ENCODE measurements at places on chromosomes 3 and 15. TPM values are rescaled to one million over a fixed set of nuclear protein-coding genes. Genes with fewer than 3 reads are reported as not detected.

EHD4 gene
- 7.1 TPM for total RNA-seq

MNS1 gene
- not detected for total RNA-seq

GRCh38 chr3:39515681-39516441, 48.4 kb downstream of the MOBP start:
- DNase-seq: no peak

GRCh38 chr15:51366920-51367319, 25.5 kb downstream of the GLDN start:
- peak; percentile 30 for DNase-seq

DNA sequence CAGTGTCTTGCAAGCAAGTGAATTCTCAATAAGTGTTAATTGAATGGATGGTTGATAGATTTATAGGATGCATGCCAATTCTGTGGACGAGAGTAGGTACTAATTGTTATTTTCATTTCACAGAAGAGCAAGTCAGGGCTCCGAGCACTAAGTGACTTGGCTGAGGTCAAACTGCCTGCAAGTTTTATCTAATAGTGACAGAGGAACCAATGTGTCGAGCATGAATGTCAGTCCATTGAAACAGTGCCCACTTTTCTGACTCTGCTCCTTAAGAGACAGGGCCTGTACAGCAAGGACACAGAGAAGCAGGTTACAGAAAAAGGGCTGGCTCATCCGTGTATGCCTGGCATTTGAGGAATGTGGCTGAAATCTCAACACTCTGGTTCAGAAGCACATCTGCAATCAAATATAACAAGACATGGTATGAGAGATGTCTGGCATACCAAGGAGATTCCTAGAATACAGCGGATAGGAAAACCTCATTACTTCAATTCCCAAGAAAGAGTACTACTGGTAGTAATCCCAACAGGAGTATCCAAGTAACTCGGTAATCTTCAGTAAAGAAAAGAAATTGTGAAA, 6.0 kb upstream of the B3GNT5 start:
- no peak for DNase-seq

GRCh38 chr3:77780278-77780996, 740.5 kb downstream of the ROBO2 start:
- DNase-seq: no peak

- no peak for DNase-seq
These were observed 1.7 kb downstream of the EPB42 start for GRCh38 chr15:43218908-43219706.

DNA sequence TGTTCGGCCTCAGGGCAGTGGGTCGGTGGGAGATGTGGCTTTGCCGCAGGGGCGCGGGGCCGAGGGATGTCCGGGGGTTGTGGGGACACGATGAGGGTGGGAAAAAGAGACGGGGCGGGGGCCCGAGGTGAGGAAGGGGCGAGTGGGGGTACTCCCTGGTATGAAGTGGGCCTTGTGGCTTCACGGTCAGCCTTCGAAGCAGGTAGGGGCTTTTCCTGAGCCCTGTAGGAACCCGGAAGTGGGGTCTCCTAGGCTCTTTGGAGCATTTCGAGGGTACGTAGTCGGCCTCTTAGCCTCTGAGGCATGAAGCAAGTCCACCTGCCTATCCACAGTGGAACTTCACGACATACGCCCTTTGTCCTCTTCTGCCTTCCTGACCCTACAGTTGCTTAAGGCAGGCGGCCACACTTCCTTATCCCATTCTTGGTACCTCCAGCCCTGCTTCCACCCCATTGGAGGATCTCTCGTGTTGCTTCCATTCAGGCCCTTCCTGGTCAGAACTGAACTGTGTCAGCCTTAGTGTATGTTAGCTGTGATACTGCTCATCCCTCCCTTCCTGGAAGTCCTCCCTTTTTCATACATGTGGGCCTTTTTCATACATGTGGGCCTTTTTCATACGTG, 389 bp downstream of the ARPC4 start:
- DNase-seq: no peak

GRCh38 chr3:98521897-98522543, 682 bp downstream of the CLDND1 start:
- peak; percentile 15 for DNase-seq

- no peak for DNase-seq
These were observed 17.1 kb upstream of the ABI3BP start for GRCh38 chr3:101010296-101010695.

DNA sequence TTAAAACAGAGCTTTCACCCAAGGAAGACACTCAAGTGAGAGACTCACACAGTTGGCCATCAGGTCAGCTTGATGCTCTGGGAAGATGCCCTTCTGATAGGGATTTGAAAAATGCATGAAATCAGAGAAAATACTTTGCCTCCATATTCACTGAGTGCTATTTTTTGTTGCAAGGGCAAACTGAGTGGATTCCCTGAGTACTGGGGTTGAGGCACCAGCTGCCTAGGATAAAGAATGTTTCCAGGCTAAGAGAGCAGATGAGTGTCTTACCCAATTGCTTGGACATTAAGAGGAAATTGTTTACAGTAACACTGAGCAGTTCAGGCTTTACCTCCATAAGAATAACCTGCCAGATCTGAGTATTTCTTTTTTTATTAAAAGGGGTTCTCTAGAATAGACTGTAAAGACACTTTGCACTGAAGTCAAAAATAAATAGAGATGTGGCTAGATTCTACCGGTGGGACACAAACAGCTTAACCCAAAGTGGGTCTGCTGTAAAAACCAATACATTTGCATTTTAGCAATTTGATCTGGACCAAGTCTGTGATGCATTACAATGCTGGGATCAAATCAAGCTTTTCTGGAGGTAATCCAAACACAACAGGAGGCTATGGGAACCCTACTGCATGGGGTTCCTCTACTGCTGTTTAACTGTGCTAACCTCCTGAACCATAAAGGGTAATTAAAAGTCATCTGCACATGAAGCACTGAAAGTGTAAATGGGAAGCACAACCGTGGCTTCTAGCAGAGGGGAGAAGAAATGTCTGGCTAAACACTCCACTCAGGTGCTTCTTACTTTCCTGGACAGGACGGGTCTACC, 238.8 kb upstream of the WNT5A start:
- no peak for DNase-seq

GRCh38 chr3:49699281-49699979, 10.1 kb downstream of the RNF123 start:
- DNase-seq: no peak

DNA sequence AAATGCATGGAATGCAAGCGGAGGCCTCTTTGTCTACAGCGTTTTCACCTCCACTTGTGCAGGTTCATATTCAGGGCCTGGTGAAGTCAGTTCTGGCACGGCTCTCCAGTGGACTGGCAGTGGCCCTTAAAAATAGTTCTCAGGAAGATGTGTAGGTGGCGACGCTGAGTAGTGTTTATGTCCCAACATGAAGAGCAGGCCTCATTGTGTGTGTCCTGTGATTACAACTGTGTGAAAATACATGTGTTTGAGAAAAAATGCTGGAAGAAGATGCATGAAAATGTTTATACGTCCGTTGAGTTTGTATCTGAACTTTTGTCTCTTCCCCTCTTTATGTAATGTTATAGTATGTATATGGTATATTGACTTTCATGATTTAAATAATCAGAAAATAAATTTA, 7.2 kb downstream of the LIPC start:
- DNase-seq: peak; percentile 51

DNA sequence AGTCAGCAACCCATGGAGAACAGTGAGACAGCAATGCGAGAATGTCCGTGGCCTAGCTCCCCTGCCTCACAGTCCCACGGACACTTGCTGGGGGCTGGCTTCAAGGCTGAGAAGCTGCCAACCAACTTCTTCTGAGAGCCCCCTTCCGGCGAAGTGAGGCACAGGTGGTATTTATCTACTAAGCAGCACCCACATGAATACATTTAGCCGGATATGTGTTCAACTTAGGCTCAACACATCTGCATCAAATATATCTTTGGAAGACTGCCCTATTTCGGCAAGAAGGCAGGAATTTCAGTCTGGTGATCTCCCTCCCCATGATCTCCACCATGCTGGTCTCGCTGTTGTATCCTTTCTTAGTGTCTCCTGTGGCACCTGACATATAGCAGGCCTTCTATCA, 340.9 kb upstream of the NR2E3 start:
- no peak for DNase-seq
